ENCODE measurements at places on chromosomes 12 and 14.

DNA sequence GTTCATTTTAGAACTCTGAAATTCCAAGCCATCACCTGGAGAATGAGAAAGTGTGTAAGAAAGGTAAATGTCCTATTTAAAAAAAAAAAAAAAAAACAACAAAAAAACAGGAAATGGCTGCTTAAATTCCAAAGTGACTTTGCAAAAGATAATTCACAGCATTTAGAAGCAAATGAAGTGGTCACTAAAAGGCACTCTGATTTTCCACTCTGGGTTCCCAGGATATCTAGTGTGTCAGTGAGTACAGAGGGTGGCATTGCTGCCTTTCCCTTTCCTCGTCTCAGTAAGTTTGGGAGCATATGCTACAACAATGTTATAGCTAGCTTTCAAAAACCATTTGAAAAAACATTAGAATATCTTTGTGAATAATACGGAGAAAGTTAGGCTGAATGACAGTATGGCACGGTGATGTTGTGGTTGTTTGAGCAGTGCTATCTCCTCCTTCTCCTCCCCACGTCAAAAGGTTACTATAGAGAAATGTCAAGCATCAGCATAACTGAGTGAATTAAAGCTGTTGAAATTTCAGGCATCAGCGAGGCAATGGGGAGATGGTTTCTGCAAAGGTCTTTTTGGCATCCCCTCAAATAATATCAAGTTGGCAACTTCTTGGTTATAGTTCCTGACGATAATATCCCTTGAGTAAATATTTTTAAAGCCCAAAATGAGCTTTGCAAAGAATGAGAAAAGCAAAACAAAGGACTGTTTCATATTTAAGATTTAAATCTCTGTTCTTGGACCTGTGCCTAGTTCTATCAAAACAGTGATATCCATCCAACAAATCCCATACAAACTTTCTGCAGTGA is 164.5 kb upstream of the E2F7 start:
- DNase-seq = no peak

GRCh38 chr12:77372026-77372425 is 306.7 kb upstream of the E2F7 start:
- no peak for DNase-seq

DNA sequence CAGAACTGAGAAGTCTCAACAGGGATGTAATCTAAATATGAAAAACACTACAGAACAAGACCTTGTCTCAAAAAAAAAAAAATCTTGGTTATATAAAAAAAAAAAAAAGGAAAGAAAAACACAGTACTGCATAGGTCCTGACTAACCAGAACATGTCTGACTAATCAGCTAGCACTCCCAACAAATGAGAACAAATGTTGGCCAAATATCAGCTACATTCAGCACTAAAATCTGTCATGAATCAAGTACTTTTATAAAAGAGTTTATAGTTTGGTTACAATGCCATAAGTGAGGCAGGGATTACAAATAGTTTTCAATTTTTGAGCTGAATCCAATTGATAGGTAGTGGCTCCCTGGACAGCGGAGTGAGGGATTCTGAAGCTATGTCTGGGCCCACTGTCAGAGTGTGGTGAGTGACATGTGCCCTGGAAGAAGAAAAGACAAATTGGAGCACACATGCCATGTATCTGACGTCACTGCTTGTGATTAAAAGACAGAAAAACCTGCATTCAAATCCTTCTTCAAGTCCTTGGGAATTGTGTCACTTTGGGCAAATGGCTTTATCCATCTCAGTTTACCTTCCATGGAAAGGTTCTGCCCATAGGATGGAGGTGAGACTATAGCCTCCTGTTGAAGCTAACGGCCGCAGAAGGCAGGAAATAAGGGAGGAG is 5.6 kb upstream of the FAM234B start:
- no peak for DNase-seq

GRCh38 chr14:28467611-28468010 is 299.0 kb upstream of the FOXG1 start:
- DNase-seq = no peak

DNA sequence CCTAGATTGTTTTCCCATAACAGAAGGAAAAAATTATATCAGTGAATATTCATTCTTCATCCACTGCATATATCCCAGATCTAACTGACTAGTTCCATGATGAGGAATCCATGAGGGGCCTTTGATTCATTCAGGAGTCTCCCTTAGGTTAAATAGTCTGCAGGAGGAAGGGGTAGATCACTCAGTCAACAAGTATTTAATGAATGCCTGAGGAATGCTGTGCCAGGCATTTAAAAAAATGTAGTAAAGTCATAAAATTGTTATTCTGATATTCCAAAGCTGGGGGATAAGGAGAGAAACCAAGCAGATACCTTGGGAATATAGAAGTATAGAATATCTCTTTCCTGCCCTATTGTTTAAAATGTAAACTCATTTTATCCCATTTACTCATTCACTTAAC is 216.2 kb upstream of the CAND1 start:
- no peak for DNase-seq

GRCh38 chr12:44555454-44555853 is 320.7 kb downstream of the NELL2 start:
- no peak for DNase-seq

GRCh38 chr12:116990329-116990728 is 79.6 kb downstream of the FBXW8 start:
- no peak for DNase-seq

DNA sequence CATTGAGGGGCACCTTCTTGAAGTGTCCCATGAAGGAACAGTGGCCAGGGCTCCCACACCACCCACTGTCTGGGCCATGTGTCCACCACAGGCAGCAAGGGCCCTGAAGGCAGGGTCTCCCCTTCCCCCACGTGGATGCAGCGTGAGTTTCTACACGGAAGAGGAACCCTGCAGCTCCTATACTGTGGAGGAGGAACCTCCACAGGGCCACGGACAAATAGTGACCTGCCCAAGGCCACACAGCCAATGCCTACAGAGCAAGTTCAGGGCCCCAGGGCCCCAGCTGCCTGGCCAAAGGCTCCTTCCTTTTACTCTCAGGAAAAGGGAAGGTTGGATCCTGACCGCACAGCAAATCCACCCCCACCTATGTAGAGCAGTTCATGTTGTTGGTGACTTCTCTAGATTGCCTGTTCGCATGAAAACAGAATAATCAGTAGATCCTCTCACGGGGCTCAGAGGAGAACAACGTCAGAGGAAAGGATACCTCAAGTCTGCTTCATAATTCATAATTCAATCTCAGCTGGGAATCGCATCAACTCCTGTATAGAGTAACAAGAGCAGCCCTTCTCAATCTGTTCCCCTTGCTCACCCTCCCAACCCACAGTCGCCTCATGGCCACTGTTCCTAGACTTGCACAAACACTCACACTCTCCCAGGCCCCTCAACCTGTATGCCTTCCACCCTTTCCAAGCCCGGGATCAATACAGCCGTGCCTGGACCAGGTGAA is 11.1 kb upstream of the KRT73 start:
- DNase-seq = no peak

GRCh38 chr12:22396735-22397134 is 62.2 kb upstream of the ST8SIA1 start:
- DNase-seq = no peak

DNA sequence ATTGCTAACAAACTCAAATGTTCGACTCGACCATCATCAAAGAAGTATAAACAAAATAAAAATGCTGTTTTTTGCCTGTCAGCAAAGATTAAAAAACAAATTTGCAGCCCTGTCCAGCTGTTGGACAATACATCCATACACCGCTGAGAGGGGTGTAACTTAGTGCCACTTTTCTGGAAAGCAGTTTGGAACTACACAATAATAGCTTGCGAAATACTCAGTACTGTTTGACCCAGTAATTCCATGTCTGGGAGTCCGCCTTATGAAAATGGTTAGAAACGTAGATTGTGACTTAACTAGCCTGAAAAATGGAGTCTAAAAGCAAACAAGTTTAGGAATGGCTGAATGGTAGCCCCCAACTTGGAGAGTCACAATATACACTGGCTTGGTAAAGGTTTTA is 6.4 kb downstream of the USP30 start:
- no peak for DNase-seq

GRCh38 chr12:56520506-56520905 is 1.1 kb upstream of the RBMS2 start:
- DNase-seq = no peak

GRCh38 chr12:85996280-85996679 is 122.2 kb downstream of the NTS start:
- no peak for DNase-seq

DNA sequence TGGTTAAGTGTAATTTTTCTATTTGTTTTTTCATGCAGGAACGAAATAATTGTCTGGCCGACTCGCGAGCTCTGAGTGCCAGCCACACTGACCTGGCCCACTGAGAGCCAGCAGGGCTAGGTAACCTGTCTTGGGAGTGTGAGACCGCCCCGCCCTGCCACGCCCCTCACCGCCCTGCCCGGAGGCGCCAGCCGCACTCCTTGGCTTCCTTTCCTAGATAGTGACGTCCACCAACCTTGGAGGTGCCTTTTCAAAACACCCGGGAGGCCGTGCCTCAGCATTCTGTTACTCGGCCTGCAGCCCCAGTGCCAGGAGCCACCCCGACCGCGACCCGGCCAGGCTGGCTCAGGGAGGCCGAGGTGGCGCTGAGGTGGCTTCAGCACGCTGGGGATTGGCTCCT is 21.7 kb downstream of the XRCC3 start:
- no peak for DNase-seq

GRCh38 chr12:119949145-119949544 is 39.9 kb upstream of the BICDL1 start:
- no peak for DNase-seq

- no peak for DNase-seq
Observed at GRCh38 chr12:116876151-116876869, 4.9 kb downstream of the HRK start.

DNA sequence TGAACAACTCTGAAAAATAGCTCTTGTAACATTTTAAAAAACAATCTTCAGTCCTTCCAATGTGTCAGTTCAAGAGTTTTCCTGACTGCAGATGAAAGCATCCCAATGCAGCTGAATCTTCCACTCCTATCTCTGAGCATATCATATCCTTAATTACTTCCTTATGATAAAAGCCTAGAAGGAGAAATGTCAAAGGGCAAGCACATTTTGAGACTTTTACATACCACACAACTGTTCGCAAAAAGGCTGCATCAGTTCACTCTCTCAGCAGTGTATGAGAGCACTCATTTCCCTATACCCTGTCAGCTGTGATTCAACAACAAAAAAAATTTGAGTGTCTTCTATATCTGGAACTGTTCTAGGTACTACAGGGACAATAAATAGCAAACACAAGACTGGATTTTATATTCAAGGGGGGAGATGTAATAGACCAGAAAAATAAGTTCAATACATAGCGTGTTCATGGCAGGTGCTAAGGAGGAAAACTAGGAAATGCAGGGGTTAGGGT is 66.1 kb downstream of the ACADS start:
- DNase-seq = no peak

GRCh38 chr12:59370933-59371332 is 224.9 kb upstream of the SLC16A7 start:
- no peak for DNase-seq

GRCh38 chr14:99660006-99660566 is 15.2 kb downstream of the HHIPL1 start:
- no peak for DNase-seq

DNA sequence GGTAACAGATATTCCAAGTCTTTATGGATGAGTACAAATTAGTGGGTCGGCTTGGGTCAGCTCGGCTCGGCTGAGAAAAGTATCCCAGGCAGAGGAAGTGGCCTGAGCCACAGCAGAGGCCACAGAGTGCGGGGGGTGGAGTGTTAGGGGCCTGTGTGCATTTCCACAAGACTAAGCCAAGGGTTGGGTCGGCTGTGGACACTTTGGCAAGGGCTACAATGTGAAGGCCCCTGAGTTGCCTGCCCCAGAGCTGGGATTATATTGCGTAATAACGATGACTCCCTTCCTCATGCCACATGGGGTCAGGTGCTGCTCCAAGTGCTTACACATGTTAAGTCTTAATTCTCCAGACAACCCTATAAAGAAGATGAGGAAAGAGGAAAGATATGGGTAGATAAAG is 11.4 kb downstream of the EVL start:
- DNase-seq = no peak

Measured in GM20000 (cell line).